ENCODE measurements at places on chromosomes 7 and 10.
A peak's percentile ranks its signal among the peaks of the same experiment; 100 is the strongest.

GRCh38 chr10:102291221-102291905, 46.0 kb downstream of the GBF1 start:
- DNase-seq = no peak

DNA sequence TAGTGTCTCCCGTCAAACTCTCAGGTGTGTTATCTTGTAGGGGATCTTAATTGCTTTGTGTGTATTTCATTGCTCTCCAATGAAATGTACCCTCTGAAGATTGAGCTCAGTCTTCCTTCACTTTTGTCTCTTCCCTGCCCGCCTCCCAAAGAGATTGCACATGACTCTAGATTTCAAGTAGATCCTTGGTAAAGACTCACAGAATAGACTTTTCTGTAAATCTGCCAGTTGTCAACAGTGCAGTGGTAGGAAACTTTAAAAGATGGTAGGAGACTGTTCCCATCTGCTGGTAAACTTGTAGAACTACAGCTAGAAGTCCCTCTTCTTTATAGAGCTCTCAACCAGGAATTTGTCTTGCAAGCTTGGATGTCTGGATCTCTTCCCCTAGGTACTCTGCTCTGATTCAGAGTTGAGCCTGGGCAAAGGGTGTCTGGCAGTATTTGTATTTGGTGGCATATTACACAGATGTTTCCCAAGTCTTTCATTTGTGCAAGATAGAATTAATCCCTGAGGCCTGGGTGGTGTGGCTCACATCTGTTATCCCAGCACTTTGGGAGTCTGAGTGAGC, 9.6 kb downstream of the CCL26 start:
- DNase-seq = peak; percentile 51

GRCh38 chr7:128014811-128015210, 16.4 kb downstream of the LRRC4 start:
- no peak for DNase-seq

DNA sequence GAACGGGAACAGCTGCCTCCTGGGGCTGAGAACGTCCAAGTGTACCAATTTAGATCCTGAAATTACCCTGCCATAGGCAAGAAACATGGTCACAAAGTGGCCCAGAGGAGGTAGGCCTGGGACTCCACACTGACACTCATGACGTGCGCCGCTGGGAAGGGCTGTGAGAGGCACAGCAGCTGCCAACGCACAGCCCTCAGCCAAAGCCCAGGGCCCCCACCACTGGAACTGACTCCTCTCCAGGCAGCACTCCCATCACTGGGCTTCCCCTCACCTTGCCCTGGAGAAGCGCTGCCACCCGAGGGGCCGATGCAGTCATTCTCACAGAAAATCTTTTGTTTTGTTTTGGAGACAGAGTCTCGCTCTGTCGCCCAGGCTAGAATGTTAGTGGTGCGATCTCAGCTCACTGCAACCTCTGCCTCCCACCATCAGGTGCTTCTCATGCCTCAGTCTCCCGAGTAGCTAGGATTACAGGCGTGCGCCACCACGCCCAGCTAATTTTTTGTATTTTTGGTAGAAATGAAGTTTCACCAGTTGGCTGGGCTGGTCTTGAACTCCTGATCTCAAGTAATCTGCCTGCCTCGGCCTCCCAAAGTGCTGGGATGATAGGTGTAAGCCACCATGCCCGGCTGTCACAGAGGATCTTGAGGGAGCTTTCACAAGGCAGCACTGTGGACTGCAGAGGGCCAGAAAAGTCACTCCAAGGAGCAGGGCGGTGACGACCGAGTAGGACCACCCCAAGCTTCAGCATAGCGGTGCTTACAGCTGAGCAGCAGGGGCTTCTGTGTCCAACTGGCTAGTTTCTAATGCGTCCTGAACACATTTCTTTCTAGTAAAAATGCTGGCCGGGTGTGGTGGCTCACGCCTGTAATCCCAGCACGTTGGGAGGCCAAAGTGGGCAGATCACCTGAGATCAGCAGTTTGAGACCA, 13.5 kb downstream of the GUSB start:
- DNase-seq = no peak

DNA sequence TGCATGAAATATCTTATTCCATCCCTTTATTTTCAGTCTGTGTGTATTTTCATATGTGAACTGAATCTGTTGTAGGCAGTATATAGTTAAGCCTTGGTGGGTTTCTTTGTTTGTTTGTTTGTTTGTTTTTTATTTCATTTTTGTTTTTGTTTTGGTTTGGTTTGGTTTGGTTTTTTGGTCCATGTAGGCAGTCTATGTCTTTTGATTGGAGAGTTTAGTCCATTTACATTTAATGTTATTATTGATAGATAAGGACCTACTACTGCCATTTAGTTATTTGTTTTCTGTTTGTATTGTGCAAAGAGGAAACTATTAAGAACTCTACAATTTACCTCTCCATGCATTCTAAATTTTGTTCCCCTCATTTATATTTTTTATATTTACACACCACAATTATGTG, 695.9 kb upstream of the GRM3 start:
- no peak for DNase-seq
